ENCODE measurements at places on chromosomes 2 and 18.

DNA sequence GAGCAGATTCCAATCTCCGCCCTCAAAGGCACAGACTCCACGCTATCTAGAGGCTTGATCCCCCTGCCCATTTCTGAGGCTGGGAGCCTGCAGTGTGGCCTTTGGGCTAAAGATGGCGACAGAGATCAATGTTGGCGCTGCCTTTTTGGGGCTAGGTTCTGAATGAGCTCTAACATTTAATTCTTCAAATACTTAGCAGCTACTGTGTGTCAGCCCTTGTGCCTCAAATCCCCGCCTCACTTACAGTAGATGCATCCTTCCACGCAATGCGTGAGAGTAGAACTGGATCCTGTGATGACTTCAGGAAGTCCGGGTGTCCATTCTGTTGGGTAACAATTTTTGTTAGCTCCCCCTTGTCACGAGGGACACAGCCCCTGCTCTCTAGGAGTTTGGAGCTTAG, 12.4 kb downstream of the IL1F10 start:
- peak; percentile 67 for DNase-seq

DNA sequence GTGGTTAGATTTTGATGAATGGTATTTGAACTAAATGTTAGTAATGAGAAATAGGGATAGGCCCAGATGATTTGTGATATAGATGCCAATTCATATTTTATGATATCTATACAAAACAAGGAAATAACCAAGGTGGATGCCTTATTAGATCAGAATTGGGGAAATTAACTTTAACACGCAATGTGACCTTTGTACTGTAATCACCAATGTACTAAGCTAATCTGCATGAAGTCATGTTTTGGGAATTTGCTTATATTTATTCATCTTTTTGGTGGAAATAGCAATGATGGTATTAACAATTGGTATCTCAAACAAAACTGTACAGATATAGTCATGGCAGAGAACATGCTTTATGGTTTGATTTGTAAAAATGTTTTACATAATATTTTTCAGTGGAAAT, 504.7 kb downstream of the PLCL1 start:
- no peak for DNase-seq

- no peak for DNase-seq
Measured at GRCh38 chr2:139209586-139209985, 429.4 kb upstream of the NXPH2 start.

DNA sequence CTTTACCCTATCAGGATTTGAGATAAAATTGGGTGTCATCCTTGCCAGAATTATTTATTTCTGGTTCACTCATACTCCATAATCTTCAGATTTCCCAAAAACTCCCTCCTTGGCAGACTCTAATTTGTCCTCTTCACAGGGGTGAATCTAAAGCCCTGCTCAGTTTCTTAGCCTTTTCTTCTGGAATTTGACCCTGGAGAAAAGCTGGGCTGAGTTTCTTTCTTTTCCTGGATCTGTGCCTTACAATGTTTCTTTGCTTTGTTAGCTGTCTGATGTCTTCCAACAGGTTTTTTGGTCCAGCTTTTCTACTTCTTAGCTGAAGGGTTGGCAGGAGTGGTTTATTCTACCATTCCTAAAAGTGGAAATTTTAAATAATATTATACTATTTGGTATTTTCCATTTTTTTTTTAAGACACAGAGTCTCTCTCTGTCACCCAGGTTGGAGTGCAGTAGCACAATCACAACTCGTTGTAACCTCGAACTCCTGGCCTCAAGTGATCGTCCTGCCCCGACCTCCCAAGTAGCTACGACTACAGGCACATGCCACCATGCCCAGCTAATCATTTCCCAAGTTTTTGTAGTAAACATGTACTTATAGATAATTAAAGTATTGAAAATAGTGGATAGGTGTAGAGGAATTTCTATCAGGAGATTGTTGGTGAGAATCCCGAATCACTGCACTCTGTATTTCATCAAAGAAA, 138.4 kb upstream of the TWIST2 start:
- no peak for DNase-seq

- no peak for DNase-seq
Measured at GRCh38 chr2:3959372-3959771, 256.0 kb downstream of the DCDC2C start.

- DNase-seq = no peak
Measured at GRCh38 chr2:147293991-147294824, 550.6 kb upstream of the ACVR2A start.

DNA sequence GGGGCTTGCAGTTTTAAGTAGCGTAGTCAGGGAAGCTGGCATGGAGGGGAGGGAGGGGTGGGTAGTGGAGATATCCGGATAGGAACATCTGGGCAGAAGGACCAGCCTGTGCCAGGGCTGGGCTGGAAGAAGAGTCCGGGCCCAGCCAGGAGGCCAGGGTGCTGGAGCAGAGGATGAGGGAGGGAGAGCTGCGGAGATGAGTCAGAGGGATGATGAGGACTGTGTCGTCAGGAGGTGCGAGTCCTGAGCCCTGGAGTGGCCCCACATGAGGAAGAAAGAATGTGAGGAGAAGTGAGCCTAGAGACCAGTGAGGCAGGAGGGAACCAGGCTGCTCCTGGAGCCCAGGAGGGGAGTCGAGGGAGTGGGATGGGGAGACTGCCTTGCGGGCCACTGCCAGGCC, 82.4 kb downstream of the CTIF start:
- DNase-seq = no peak

DNA sequence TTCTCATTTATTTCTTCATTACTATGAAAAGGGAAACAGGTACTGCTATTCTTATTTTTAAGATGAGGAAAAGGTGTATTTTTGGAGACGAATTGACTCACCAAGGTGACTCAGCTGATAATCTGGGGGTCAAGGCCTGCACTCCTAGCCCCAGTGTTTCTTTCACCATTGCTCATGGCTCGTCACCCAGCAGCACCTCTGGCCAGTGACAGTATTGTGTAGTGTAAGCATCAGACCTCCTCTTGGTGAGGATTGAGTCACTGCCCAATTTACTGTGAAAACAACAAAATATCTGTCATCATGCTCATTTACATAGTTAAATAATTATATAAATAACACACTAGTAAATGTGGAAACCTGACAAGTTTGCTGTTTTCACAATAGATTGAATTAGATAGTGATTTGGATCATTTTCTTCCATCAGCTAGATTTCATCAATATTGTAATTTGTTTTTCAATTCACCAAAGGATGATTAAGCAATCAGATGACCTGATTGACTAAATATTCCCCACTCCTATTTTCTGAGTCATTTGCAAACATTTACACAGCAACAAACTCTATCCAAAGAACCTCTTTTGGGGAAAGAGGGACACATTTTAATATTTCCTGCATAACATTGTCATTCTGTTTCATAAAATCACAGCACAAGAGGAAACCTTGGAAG, 492.8 kb upstream of the RAB12 start:
- DNase-seq = no peak

DNA sequence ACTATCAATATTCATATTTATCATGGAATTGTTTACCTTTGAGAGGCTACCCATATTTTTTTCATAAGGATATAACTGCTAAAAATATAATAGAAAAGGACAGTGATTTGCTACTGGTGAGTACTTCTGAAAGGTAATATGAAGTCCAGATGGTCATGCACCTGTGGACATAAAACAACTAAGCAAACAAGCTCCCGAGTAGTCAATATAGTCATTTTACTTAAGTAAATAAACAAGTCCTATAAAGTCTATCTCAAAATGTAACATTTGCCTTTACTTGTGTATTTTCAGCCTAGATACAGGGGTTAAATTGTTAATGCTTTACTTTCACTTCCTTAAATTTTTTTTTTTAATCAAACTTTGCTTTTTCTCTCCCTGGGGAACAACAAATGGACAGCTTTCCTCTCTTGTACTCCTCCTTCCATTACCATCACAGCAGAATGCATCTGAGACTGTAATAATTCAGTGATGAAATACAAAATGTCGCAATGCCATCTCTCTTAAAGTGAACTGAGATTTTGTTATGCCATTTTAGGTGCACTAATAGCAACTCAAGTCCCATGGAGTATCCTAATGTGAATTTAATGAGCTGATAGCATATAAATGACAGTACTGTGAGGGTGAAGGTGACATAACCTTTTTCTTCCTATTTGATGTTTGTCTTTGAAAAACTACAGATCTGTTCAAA, 1325.4 kb upstream of the ZEB2 start:
- no peak for DNase-seq
